ENCODE measurements at places on chromosomes 6 and 20. TPM values are rescaled to one million over a fixed set of nuclear protein-coding genes. Genes with fewer than 3 reads are reported as not detected.

DNA sequence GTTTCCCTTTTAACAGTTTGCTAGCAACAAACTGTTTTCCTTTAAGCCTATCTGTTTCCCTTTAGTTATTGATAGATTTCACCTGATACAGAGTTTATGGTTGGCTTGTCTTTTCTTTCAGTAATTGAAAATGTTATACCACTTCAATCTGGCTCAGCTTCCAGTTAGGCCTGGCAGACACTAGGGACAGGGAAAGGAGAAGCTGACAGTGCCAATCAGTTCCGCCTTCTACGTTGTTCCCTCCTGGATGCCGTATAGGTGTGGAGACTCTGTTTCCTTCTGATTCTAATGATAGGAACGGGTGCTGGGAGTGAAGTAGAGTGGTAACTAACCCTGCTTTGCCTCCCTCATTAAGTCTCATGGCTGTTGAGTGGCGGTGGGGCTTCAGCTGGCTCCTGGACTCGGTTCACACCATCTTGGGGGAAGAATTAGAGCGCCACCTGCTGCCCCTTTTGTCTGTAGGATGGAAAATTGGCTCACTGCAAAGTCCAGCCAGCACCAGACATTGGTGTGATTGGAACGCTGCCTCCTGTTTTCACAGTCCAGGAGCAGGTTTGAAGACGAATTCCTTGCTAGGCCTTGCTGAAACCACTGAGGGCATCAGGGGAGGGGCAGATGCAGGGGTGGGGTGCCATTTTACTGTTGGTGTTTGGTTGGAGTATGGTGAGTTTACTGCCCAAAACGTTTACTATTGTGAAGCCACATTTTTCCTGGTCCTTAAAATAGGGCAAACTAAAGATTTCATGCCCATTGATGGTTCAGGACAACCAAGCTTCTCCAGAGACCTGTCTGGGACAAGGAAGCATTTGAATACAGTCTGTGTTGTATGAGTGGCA is 1729.5 kb downstream of the GRIK2 start:
- H3K36me3 ChIP-seq: no peaks in the 10 kb centered on the region
- no peak overlapping the region for H3K4me3 ChIP-seq
- peak; percentile 52 for DNase-seq
- no peak overlapping the region for H3K27ac ChIP-seq
- H3K4me1 ChIP-seq: no peaks in the 10 kb centered on the region

The SOX18 gene
- not detected for total RNA-seq

The MICA gene
- total RNA-seq: 6.3 TPM

The KIAA1755 gene
- total RNA-seq: not detected
